ENCODE measurements at places on chromosomes 1 and 21. TPM values are rescaled to one million over a fixed set of nuclear protein-coding genes. Genes with fewer than 3 reads are reported as not detected.

OR10J1 gene
- not detected for total RNA-seq

DNA sequence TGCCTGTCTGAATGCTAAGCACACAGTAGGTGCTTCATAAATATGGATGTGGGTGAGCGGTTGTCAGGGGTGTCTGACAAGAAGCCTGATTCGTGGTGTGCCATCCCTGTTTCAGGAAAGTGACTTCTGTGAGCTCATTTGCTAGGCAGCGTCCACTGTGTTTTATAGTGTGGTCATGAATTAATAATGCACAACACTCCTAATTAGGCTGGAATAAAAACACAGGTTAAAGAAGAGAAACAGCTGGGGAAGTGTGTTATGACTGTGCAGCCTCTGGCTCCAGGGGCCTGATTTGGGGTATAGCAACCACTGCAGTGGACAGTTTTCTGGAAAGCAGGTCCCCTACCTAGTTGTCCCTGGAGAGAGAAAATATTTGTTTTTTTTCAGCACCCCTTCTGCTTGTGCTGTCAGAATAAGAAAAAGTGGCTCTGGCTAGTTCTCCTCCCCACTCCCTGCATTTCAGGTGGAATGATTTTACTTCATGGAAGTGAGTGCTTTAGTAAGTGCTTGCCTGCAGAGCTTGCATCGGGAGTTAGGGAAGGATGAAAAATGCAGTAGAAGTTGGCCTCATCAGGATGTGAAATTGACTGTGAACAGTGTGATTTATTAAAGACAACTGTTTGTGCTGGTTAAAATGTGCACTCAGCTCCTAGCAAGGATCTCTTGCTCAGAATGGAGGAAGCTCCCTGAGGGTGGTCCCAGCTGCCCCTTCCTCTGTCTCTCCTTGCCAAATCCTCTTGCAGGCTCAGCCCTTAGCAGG lies 333.8 kb downstream of the HHAT start:
- no peak overlapping the region for H3K4me3 ChIP-seq
- no peak overlapping the region for H3K27ac ChIP-seq
- H3K36me3 ChIP-seq, result no peaks in the 10 kb centered on the region

GRCh38 chr1:160351629-160352028 lies 8.4 kb downstream of the NCSTN start:
- no peak for DNase-seq
- no peak overlapping the region for H3K27ac ChIP-seq
- no peaks in the 10 kb centered on the region for H3K4me1 ChIP-seq
- no peak overlapping the region for H3K4me3 ChIP-seq
- no peaks in the 10 kb centered on the region for H3K27me3 ChIP-seq
- H3K36me3 ChIP-seq, result peaks cover 98% of the 10 kb centered on the region

DNA sequence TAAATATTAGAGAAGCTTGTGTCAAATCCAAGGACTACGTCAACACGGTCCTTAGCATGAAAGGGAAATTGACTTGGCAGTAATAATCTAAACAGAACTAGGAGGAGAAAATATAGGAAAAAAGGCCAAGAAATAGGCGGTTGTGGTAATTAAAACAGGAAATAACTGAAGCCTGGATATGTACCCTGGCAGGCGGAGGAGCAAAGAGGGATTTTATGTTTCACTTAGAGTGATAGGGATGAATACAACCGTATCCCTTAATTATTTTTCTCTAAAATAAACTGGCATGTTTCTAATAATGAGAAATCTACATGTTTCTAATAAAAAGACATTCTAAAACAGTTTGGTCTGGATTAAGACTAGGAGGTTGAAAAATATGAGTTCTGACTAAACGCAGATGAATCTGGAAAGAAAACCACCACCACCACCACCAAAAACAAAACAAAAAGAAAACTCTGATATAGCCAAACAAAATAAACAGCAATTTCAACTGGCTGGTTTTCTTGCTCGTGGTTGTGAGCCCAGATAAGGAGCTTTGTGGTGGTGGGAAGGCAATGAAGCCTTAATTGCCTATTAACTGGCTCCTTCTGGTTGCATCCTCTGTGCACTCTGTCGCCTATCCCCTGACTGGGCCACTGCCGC lies 334.2 kb upstream of the SNX7 start:
- DNase-seq, result no peak
- H3K4me1 ChIP-seq, result peaks cover 40% of the 10 kb centered on the region
- H3K27ac ChIP-seq, result peak overlapping the region; percentile 11

DNA sequence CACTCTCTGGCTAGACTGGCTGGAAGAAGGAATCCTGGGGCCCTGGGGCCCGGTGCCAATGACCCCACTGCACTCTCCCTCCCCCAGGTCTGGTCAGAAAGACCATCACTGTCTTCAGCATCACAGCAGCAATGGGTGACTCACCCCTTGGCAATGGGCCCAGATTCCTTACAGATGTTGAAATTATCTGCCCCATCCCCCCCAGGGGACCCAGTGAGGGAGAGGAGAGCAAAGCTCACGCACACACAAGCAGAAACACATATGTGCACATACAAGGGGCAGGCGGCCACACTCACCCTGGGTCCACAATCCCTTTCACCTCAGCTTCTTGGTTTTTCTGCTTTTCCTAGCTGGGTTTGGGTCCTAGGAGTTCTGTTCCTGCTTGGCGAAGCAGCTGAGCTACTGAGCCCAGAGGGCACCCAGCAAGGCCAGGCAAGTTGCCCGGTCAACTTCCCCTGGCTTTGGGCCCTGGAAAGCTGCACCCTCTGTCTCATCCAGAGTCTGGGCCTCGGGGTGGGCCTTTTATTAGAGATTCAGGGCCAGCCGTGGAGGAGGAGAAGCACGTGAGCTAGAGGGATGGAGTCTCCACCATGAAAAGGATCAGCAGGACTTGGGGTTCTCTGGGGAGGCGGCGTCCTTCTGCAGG lies 2.6 kb downstream of the COL16A1 start:
- H3K27me3 ChIP-seq, result peaks cover 11% of the 10 kb centered on the region
- H3K4me1 ChIP-seq, result peaks cover 34% of the 10 kb centered on the region
- H3K27ac ChIP-seq, result peak overlapping the region; percentile 65
- no peaks in the 10 kb centered on the region for H3K36me3 ChIP-seq
- H3K4me3 ChIP-seq, result no peak overlapping the region
- DNase-seq, result peak; percentile 72

SCP2 gene
- total RNA-seq, result 140 TPM

GRCh38 chr1:44436401-44437106 lies 31.5 kb downstream of the RNF220 start:
- H3K36me3 ChIP-seq, result no peaks in the 10 kb centered on the region
- H3K4me1 ChIP-seq, result no peaks in the 10 kb centered on the region
- peak overlapping the region; percentile 47 for H3K27ac ChIP-seq
- H3K4me3 ChIP-seq, result no peak overlapping the region

GRCh38 chr1:162090378-162090777 lies 20.9 kb downstream of the NOS1AP start:
- H3K36me3 ChIP-seq, result no peaks in the 10 kb centered on the region
- no peaks in the 10 kb centered on the region for H3K27me3 ChIP-seq
- H3K4me1 ChIP-seq, result peaks cover 3% of the 10 kb centered on the region
- no peak for DNase-seq

DNA sequence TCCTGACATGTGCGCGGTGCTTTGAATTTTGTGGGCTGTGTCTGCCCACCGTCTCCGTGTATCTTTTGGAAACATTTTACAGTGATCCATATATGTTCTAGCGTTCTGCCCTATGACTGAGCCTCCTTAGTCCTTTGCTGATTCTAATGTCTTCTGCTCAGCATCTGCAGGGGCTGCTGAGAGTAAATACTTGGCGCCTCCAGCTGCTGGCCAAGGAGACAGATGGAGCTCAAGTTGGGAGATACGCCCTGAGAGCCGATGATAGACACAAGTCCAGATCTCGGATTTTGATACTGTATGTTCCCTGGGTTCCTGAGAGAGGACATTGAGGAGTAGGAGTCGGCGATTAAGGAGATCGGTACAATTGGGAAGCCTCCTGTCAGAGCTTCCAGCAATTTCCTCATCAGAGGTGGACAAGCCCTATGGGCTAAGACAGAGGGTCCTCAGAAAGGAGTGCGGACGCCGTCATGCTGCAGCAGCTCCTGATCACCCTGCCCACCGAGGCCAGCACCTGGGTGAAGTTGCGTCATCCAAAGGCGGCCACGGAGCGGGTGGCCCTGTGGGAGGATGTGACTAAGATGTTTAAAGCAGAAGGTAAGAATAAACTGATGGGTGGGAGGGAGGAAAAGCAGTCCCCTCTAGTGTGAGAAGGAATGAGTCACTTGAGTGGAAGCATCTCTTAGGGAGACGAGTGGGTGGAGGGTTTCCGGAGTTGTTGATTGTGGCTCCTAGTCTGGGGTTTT lies 390 bp downstream of the ZFP69B start:
- peak overlapping the region; percentile 69 for H3K27ac ChIP-seq
- DNase-seq, result no peak
- peaks cover 9% of the 10 kb centered on the region for H3K4me1 ChIP-seq
- no peaks in the 10 kb centered on the region for H3K36me3 ChIP-seq

ZNF670 gene
- 3.2 TPM for total RNA-seq

- H3K36me3 ChIP-seq, result no peaks in the 10 kb centered on the region
- no peak overlapping the region for H3K4me3 ChIP-seq
- H3K4me1 ChIP-seq, result no peaks in the 10 kb centered on the region
- no peak for DNase-seq
These were observed 67.8 kb upstream of the SMYD2 start for GRCh38 chr1:214213136-214213535.

DNA sequence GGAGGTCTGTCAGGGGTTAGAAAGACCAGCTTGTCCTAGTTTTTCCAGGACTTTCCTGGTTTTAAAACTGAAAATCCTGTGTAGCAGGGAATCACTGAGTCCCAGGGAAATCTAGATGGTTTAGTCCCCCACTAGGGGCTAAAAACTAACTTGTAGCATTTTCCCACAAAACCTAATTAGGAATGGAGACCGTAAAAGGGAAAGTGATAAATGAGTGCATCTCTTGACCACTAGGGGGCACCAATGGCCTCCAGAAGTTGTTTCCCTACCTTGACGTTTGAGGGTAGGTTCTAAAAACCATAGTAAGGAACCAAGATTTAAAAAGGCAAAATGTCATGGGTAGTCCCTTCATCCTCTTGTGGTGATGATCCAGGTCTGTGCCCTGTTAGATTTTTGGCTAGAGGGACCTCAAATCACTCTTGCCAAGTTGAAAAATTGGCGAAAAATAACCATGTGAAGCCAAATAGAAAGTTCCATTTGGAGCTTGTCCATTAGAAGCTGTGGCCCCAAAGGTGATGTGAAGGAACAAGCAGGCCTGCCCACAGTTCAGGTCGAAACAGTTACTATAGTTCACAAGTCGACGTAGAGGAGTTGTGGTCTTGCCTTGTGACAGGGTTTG lies 24.5 kb downstream of the CLIC6 start:
- no peak overlapping the region for H3K27ac ChIP-seq
- no peak overlapping the region for H3K4me3 ChIP-seq
- H3K36me3 ChIP-seq, result no peaks in the 10 kb centered on the region
- no peaks in the 10 kb centered on the region for H3K27me3 ChIP-seq

GRCh38 chr1:27436204-27437159 lies 44.1 kb downstream of the GPR3 start:
- peaks cover 70% of the 10 kb centered on the region for H3K4me1 ChIP-seq
- no peaks in the 10 kb centered on the region for H3K36me3 ChIP-seq
- DNase-seq, result no peak
- no peaks in the 10 kb centered on the region for H3K27me3 ChIP-seq
- H3K27ac ChIP-seq, result peak overlapping the region; percentile 80

CATSPERE gene
- 1.1 TPM for total RNA-seq

DNA sequence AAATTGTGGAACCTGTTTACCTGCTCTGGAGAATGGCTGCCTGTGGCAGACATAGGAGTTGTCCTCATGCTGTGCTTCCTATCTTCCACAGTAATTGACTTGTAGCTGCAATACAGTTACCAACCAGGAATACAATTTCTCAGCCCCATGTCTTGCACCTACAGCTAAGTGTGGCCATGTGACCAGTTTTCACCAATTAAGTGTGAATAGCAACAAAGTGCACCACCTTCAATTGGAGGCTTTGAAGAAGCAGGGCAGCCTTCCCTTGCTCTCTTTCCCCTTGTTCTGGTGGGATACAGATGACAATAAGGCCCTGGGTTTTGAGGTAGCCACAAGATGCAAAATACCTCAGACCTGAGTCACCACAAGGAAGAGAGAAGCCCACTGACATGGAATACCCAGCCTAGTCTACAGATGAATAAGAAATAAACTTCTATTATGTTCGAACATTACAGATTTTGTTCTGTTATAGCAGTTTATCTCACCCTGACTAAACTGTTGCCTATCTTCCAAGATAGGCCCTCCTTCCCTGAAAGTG lies 70.2 kb upstream of the S1PR1 start:
- no peaks in the 10 kb centered on the region for H3K36me3 ChIP-seq
- peaks cover 10% of the 10 kb centered on the region for H3K4me1 ChIP-seq
- DNase-seq, result no peak
- no peaks in the 10 kb centered on the region for H3K27me3 ChIP-seq
- H3K27ac ChIP-seq, result no peak overlapping the region
- no peak overlapping the region for H3K4me3 ChIP-seq

PRAMEF4 gene
- not detected for total RNA-seq

DNA sequence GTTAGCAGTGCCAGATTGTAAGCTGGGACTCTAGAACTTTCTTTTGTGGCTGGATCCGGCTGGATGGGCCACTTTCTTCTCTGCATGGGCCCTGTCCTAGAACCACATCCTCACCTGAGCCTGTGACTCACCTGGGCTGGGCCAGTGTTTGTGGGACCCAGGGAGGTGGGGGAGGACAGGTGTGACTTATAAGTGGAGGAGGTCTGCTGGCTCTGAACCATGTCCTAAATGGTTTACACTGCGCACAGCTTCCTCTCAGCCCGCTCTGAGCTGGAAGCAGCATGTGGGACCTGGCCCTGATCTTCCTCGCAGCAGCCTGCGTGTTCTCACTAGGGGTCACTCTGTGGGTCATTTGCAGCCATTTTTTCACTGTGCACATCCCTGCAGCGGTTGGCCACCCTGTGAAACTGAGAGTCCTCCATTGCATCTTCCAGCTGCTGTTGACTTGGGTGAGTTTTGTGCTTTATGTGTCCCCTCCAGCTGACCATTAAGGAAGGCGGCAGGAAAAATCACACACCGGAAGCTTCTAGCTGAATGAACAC lies at the start of gene AADACL3:
Gene AADACL3, plus strand, starts transcription at position 215 of the 542 bp plus-strand sequence. Its CDS starts 67 bp downstream, at position 282.
- H3K4me3 ChIP-seq, result no peak within 1 kb of the TSS
- no peak for DNase-seq
- H3K27me3 ChIP-seq, result no peaks in the 10 kb centered on the region
- H3K4me1 ChIP-seq, result no peaks in the 10 kb centered on the region
- H3K36me3 ChIP-seq, result no peaks in the 10 kb centered on the region

GRCh38 chr1:30984165-30984889 lies 75.8 kb upstream of the SDC3 start:
- H3K27ac ChIP-seq, result no peak overlapping the region
- H3K36me3 ChIP-seq, result peaks cover 22% of the 10 kb centered on the region
- H3K4me1 ChIP-seq, result peaks cover 29% of the 10 kb centered on the region
- no peaks in the 10 kb centered on the region for H3K27me3 ChIP-seq
- no peak for DNase-seq
